SW 1271 (cell line): ENCODE measurements at places on chromosomes 5 and 9.

- DNase-seq = no peak
Observed at GRCh38 chr5:95907740-95908706, 53.6 kb downstream of the ELL2 start.

- DNase-seq = no peak
Observed at GRCh38 chr9:113990570-113990907, 87.6 kb downstream of the AMBP start.

GRCh38 chr5:170296036-170296934 lies 1.3 kb downstream of the LCP2 start:
- DNase-seq = no peak

DNA sequence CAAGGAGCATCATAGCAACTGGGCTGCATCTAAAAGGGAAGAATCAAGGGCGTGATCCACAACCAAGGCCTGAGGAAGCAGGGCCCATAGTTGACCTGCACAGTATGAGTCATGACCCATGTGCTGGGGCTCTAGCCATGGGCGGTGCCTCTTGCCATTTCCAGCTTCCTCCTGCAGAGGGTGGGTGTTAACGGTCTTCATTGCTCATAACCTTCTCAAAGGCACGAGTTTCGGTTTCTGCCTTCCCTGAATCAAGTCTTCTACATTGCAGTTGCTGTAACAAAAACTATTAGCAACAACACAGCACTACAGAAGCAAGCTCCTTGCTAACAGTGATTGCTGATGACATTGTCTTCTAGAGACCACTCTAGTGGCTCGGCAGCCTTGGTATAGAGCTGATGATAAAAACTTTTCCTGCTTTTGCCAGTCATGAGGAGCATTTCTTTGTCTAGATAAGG lies 66.9 kb downstream of the CTSL start:
- DNase-seq = peak; percentile 27

- DNase-seq = no peak
Observed at GRCh38 chr5:139806111-139806510, 10.5 kb downstream of the PSD2 start.
